Midbrain (tissue), 1 donor: ENCODE measurements at places on chromosomes 2 and 18.

DNA sequence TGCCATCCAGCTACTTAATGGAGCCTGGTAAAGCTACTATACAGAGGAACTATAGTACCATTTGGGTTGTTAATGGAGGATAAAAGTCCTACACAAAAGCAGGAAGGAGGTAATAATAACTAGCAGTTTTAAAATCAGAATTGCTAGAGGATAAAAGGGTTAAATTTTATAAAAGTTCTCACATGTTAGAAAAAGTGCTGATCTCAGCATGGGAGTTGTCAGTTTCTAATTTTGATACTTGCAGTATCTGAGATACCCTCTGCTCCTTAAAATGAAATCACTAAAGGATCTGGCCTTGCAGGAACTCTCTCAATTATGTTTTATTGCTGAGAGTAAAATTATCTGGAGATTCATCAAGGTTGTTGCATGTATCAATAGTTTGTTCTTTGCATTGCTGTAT is 272.2 kb upstream of the GYPC start:
- no peak for DNase-seq

GRCh38 chr2:168622559-168622958 is 166.5 kb downstream of the CERS6 start:
- DNase-seq: no peak

DNA sequence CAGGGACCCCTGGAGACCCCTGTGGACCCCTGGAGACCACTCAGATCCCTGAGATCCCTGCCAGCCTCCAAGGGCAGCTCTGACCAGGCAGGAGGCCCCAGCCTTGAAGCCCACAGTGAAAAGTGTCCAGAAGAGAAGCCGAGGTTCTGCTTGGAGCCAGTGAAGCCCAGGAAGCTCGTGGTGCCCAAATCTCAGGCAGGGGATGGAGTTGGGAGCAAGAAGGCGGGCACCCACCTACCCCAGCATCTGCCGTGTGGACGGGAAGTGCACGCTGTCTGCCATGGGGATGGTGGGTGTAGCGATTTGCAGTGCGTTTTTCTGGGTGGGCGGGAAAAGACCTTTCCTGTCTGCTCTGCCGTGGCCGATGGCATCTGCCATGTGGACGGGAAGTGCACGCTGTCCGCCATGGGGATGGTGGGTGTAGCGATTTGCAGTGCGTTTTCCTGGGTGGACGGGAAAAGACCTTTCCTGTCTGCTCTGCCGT is 120.6 kb upstream of the CTDP1 start:
- DNase-seq: no peak

DNA sequence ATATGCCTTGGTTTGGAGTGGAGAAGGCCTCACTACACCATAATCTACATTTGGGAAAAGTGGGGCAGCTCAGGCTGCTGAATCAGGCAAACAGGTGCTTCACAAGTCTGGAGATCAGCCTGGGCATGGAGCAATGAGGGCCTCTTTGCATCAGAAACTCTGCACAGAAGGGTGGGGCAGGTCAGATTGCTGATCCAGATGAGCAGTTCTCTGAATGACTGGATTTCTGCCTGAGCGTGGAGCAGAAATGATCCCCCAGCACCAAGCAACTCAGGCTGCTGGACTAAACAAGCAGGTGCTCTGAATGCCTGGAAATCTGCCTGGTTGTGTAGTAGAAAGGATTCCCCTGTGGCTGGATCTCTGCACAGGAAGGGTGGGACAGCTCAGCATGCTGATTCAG is 605.3 kb upstream of the ZNF804A start:
- DNase-seq: no peak

DNA sequence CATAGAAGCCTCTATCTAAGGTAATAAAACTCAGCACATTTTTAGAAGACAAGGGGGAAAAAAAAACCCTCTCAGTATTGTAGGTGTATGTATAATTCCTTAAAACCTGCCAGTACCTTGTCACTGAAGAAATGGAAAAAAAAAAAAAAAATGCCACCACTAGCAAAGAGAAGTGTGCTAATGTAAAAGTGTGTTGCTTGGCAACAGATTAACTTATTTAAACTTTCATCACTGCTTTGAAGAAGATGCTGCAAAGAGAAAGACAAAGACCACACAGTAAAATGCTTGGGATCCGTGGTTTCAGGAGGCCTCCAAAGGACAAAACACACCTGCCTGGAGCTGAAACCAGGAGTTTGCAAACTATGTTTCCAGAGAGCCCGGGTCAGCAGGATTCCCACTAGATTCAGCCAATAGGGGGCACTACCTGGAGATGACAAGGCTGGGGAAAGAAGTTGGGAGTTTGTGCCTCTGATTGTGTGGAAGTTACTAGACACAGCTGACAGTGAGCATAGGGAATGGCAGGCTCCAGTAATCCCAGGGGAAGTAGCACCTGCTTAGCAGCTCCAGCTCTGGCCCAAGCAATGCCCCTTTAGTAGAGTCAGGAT is 169.1 kb upstream of the TRIB2 start:
- DNase-seq: no peak

- no peak for DNase-seq
Measured at GRCh38 chr2:95275151-95275515, 884 bp downstream of the PROM2 start.

DNA sequence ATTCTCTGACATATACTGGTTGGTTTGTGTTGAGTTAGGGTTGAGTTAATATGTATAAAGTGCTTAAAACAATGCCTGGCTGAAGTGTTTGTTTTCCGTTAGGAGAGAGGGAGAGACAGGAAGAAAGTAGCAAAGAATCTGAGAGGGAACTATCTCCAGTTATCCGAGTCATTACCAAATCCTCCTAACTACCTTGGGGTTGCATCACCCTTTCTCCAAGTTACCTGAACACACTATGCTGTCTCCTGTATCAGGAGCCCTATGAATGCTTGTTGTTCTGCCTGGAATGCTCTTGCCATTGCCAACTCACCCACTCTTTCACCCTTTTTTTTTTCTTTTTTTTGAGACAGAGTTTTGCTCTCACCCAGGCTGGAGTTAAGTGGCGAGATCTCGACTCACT is 47.9 kb upstream of the ITGAV start:
- no peak for DNase-seq

GRCh38 chr2:199624958-199625357 is 167.2 kb upstream of the SATB2 start:
- DNase-seq: no peak

GRCh38 chr2:28512607-28512965 is 16.7 kb downstream of the PLB1 start:
- no peak for DNase-seq

GRCh38 chr2:133986081-133986837 is 267.6 kb upstream of the MGAT5 start:
- no peak for DNase-seq

DNA sequence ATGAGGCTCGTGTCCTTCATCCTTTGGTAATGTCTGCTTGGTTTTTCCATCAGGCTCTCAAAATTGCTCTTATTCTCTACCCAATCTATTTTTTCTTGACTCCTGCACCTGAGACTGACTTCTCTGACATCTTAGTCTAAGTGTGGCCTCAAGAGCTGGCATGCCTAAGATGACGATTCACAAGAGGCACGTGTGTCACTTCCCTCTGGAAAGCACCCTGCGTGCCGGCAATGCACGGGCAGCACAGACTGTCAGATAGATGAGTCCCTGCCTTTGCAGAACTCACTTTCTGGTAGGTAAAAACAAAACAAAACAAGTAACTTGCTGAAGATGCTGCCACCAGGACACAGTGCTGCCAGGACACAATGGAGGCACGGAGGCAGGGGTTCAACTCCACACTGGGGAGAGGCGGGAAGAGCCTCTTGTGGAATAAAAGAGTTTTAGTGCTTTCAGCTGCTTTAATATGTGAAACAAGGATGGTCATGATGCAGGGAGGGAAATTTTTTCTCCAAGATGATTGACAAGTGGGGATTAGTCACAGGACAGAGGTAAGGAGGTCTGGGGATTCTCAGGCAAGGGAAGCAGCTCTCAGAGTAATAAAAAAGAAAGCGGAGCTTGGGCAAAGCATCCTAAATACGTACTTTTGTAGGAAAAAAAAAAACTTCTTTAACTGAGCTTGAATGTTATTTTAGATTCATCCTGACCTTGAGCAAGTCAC is 27.3 kb downstream of the CYB5A start:
- DNase-seq: no peak

GRCh38 chr2:136331226-136331625 is 213.3 kb upstream of the CXCR4 start:
- no peak for DNase-seq

DNA sequence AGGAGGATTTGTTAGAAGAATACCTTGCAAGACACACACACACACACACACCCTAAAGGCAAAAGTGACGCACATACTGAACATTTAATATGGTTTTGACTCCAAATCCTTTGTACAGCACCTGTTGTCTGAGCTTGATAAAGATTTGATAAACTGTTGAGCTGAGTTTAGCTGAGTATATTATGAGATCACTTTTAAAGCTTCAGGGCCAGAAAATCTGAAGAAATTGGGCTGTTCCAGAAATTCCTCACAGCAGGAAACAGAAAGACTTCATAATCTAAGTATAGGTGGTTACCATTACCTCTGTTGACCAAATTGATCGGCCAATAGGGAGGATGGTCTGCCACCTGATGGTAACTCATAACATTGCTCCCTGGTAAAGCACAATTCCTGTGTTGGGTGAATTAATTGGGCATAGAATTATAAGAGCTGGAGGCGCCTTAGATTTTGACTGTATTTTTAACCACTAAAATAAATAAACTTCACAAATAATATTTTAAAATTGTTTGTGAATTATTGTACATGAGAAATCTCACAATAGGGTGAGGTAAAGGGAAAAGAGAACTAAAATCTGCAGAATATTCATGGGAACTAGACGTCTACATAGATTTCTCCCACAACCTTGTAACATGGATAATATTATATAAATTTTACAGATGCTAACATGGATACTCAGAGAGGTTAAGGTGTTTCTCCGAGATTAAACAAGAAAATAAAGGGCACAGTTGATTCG is 21.8 kb upstream of the RPIA start:
- no peak for DNase-seq

DNA sequence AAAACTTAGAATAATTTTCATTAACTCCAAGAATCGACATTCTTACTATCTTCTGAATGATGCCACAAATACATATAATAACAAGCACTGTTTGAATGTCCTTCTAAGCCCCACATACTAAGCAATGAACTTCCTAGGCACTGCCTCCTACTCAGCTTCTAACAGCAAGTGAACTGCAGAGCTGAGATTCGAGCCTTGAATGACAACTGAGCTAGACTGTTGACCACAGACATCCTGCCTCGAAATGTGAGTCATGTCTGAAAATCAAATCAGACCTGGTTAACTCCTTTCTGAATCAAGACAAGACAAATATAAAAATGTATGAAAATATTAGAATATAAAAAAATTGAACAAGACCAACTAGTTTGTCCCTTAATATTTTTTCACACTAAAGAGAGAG is 108.1 kb downstream of the MYT1L start:
- no peak for DNase-seq

DNA sequence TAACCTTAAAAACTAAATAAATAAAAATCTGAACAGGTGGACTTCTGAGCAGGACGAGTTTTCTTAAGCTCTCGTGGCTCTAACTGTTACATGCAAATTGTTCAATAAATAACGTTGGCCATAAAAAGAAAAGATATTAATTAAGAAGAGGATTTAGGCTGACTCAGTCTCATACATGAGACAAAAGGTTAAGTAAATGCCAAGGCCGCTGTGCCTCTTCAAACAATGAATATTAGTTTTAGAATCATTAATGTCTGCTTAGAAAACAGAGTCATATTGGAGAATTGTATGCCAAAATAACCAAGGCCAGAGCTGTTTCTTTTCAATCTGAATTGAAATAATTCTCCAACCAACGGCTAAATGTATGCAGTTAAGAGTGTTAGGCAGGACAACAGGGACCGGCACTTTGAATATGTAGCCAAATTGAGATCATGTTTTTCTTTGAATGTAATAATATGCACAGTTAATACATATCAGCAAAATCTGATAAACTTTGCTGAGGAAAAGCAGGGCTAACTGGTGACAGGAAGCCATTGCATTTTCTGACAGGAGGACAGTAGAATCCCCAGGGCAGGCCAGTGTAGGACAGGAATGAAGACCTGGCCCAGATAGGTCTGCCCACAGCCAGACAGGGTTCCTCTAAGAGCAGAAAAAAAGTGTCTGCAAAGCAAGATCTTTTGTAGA is 1041.4 kb upstream of the FANCL start:
- DNase-seq: no peak
